CD8-positive, alpha-beta T cell (primary cell): ENCODE measurements at places on chromosomes 11 and 22. TPM values are rescaled to one million over a fixed set of nuclear protein-coding genes. Genes with fewer than 3 reads are reported as not detected.

DNA sequence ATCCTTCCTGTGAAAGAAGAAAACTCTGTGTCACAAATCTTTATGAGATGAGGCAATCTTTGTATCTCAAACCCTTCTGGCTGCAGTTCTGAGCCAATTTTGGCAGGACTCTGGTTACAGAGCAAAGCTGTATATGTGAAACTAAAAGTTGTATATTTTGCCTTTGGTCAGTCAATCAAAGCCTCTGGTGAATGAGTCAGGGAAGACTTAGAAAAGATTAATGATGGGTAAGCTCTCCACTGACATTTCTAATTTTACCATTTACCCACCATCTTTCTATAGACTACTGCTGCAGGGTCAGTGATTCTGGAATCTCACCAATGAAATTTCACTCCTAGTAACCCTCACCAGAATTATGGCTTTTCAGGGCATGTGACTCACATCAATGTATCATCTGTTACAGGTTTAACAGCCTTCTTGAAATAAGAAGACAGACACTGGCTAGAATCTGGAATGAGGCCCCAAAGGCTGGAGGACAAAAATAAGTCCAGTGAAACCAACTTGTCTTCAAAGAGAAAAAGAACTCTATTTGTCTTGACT, 43.3 kb downstream of the USP35 start:
- DNase-seq, result no peak

DNA sequence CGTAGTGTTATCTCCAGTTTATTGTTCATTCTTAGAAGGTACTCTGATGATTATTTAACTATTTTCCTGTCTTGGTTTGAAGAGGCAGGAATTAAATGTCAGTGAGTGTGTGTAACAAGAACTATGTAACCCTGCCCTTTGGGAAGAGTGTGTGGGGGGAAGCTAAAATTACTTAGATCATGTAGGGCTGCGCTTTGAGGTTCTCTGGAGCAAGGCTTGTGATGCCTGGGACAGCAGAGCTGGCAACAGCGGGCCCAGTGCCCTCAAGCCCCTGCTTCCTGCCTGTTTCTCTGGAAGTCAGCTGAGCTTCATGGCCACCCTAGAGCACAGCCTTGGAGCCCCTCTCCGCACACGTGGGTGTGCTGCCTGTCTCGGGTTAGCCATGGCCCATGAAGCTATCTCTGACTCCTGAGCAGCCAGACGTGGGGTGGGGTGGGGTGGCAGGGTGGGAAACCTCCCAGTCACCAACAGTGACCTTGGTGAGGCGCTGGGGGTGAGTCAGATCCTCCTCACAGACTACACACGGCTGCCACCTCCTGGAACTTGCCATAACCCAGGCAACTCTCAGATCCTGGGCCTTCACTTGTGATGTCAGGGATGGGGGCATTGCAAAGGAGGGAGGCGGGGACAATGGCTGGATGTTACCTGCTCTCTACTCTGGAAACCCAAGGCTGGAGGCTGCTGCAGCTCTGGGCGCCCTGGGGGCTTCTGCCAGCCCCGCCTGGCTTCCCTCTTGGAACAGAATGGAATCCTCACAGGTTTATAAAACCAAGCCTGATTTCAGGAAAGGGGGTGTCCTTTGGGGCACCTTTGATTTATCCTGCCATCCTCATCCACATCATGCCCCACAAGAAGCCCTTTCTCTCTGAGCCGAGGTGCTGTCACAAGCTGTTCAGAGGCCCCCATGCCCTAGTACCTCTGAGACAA, 88.6 kb downstream of the SNX19 start:
- DNase-seq, result no peak

- no peak for DNase-seq
Measured at GRCh38 chr11:117519590-117519989, 191.9 kb downstream of the CEP164 start.

- no peak for DNase-seq
Measured at GRCh38 chr11:95415837-95416304, 184.9 kb upstream of the SESN3 start.

DNA sequence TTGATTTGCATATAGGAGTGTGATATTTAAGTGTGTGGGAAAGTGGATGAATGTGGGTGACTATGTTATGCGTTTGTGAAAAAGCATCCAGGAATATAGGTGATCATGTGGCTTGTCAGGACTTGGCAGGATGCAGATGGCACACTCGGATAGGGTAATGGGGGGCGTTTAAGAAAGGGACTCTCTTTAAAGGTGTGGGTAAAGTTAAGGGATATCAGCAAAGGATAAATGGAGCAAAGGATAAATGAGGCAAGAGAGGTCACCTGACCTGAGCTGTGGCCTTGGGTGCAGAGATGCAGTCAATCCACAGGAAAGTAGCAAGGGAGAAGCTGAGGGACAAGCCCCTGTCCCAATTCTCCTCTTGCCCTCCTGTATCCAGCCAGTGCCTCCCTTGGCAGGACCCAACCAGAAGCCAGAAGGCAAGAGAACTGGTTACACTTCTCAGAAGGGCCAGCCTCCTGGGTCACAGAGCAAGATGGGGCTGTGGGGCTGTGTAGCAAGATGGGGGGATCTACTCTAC, 47.5 kb upstream of the GRAMD1B start:
- DNase-seq, result no peak

The OR8G5 gene
- total RNA-seq, result not detected

The CASP5 gene
- not detected for total RNA-seq

The MUC5AC gene
- not detected for total RNA-seq
